ENCODE measurements at places on chromosomes 1 and 21. TPM values are rescaled to one million over a fixed set of nuclear protein-coding genes. Genes with fewer than 3 reads are reported as not detected.

Gene KCNK1
- 0.91 TPM for total RNA-seq

- no peaks in the 10 kb centered on the region for H3K4me1 ChIP-seq
- no peak overlapping the region for H3K27ac ChIP-seq
- H3K4me3 ChIP-seq, result no peak overlapping the region
These were observed 20.1 kb upstream of the COL16A1 start for GRCh38 chr1:31723828-31724359.

DNA sequence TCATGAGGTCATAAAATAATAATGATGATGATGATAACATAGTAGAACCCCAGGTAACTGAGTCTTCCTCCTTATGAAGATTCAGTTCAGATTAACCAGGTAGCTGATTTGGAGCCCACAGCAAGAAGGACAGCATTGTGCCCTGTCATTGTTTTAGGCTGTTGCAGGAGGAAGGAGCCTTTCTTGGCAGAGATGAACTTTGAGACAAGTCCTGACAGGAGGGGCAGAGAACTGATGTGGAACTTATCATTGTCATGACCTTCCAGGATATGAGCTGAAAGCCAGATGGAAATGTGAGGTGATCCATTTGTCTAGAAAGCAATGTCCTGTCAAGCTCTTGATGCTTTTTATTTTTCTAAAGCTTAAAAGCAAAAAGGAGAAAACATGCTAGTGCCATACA is 132.6 kb upstream of the COA6 start:
- H3K36me3 ChIP-seq, result no peaks in the 10 kb centered on the region
- no peak for DNase-seq
- H3K27ac ChIP-seq, result no peak overlapping the region
- H3K4me3 ChIP-seq, result no peak overlapping the region
- peaks cover 15% of the 10 kb centered on the region for H3K27me3 ChIP-seq

Gene RHOU
- 1.2 TPM for total RNA-seq

Gene ZBTB40
- 12.7 TPM for total RNA-seq

Gene S100A14
- 0.34 TPM for total RNA-seq

DNA sequence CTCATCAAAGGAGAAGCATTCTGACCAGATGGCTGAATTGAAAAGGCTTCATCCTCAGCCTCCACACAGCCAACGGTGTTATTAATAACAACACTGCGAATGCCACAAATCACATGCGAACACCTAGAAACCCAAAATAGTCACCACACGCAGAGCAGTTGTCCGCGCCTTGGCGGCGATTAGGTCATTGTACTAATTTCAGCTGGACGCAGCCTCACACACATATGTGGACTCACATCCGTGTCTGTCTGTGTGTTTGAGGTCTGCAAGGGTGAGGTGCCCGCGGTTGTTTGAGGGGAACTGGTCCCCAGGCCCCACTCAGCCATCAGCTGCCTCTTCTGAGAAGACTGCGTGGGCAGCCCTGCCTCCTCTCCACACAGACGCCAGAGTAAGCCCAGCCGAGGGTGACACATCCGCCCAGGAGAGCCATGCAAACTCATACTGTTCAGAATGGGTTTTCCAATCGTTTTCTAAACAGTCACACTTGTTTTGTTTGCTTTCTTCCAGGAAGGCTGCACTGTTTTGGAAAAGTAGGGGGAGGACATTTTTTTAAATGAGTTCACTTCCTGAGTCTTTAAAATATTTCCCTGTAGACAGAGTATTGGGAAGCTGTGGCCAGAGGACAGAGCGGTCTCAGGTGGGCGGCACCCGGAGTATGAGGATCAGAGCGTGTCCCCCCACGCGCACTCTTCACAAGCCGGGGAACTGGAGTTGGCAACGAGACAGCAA is 53.4 kb downstream of the TOMM20 start:
- H3K27me3 ChIP-seq, result no peaks in the 10 kb centered on the region
- peaks cover 28% of the 10 kb centered on the region for H3K4me1 ChIP-seq
- peak; percentile 86 for DNase-seq
- H3K27ac ChIP-seq, result peak overlapping the region; percentile 98

- no peak overlapping the region for H3K4me3 ChIP-seq
- H3K4me1 ChIP-seq, result peaks cover 6% of the 10 kb centered on the region
- H3K27me3 ChIP-seq, result peaks cover 6% of the 10 kb centered on the region
These were observed 148.5 kb downstream of the GDAP2 start for GRCh38 chr1:117780687-117781475.

- H3K4me1 ChIP-seq, result peaks cover 6% of the 10 kb centered on the region
- peaks cover 58% of the 10 kb centered on the region for H3K27me3 ChIP-seq
- H3K27ac ChIP-seq, result no peak within 1 kb of the TSS
- DNase-seq, result peak; percentile 30
These were observed at the start of gene TRIM67 for GRCh38 chr1:231161667-231162296. Gene TRIM67 (plus strand): TSS chr1:231162058. CDS start chr1:231162970, 912 bp downstream.

- H3K4me1 ChIP-seq, result peaks cover 51% of the 10 kb centered on the region
- DNase-seq, result no peak
- no peaks in the 10 kb centered on the region for H3K36me3 ChIP-seq
- no peak overlapping the region for H3K4me3 ChIP-seq
- H3K27me3 ChIP-seq, result no peaks in the 10 kb centered on the region
- H3K27ac ChIP-seq, result peak overlapping the region; percentile 39
These were observed 1.7 kb upstream of the LAMB3 start for GRCh38 chr1:209653915-209654351.

DNA sequence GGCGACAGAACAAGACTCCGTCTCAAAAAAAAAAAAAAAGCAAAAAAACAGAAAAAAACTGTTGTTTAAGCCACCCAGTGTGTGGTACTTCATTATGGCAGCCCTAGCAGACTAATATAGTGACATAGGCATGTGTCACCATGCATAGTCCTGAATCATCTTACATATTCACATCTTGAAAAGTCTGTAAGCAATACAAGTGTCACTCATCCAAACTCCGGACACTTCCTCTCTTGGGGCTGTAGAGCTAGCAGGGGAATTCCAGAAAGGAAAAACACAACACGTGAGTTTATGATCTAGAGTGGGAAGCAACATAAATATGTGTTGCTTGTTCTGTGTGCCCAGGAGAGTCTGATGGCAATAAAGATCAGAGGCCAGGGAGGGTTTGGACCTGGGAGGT is 81.6 kb upstream of the KCNE2 start:
- H3K36me3 ChIP-seq, result no peaks in the 10 kb centered on the region
- H3K4me1 ChIP-seq, result peaks cover 4% of the 10 kb centered on the region
- no peaks in the 10 kb centered on the region for H3K27me3 ChIP-seq
- no peak overlapping the region for H3K4me3 ChIP-seq
- H3K27ac ChIP-seq, result peak overlapping the region; percentile 34

GRCh38 chr1:151145304-151146071 is 943 bp downstream of the SEMA6C start:
- no peaks in the 10 kb centered on the region for H3K27me3 ChIP-seq
- peak; percentile 55 for DNase-seq
- peak overlapping the region; percentile 79 for H3K4me3 ChIP-seq
- peaks cover 10% of the 10 kb centered on the region for H3K4me1 ChIP-seq
- no peaks in the 10 kb centered on the region for H3K36me3 ChIP-seq
- no peak overlapping the region for H3K27ac ChIP-seq

DNA sequence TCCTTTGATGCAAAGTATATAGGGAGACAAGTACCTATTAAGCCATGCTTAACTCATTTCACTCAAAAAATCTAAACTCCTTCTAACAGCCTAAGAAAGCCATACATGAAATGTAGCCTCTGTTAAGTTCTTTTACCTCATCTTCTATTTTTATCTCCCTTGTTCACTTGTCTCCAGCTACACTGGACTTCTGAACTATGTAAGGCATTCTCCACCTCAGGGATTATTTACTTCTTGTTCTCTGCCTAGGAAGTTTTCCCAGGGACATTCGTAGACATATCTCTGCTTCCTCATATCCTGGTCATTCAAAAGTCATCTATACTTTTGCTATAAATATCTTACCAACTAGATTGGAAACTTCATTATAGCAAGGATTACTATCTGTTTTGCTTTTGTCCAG is 96.9 kb downstream of the COP1 start:
- no peak overlapping the region for H3K4me3 ChIP-seq
- H3K27ac ChIP-seq, result no peak overlapping the region
- no peaks in the 10 kb centered on the region for H3K27me3 ChIP-seq
- H3K36me3 ChIP-seq, result peaks cover 70% of the 10 kb centered on the region

Gene OLIG2
- total RNA-seq, result not detected

- H3K27ac ChIP-seq, result no peak overlapping the region
- H3K36me3 ChIP-seq, result no peaks in the 10 kb centered on the region
- no peaks in the 10 kb centered on the region for H3K4me1 ChIP-seq
- no peak for DNase-seq
These were observed 33.4 kb downstream of the GLIS1 start for GRCh38 chr1:53705446-53706096.

- no peaks in the 10 kb centered on the region for H3K4me1 ChIP-seq
- no peak for DNase-seq
- H3K4me3 ChIP-seq, result no peak overlapping the region
- no peaks in the 10 kb centered on the region for H3K27me3 ChIP-seq
- H3K27ac ChIP-seq, result no peak overlapping the region
These were observed 6.7 kb downstream of the IL20 start for GRCh38 chr1:206872139-206872538.

Gene CFHR1
- total RNA-seq, result not detected

- H3K4me1 ChIP-seq, result no peaks in the 10 kb centered on the region
- no peak overlapping the region for H3K27ac ChIP-seq
- H3K4me3 ChIP-seq, result no peak overlapping the region
- peaks cover 5% of the 10 kb centered on the region for H3K36me3 ChIP-seq
These were observed 29.6 kb downstream of the NBPF3 start for GRCh38 chr1:21469581-21469980.

Gene CYP4Z1
- not detected for total RNA-seq

- no peak overlapping the region for H3K4me3 ChIP-seq
- no peaks in the 10 kb centered on the region for H3K36me3 ChIP-seq
- no peak overlapping the region for H3K27ac ChIP-seq
- peaks cover 11% of the 10 kb centered on the region for H3K4me1 ChIP-seq
These were observed 9.2 kb upstream of the TACSTD2 start for GRCh38 chr1:58586271-58586670.

Gene LRRC38
- total RNA-seq, result not detected

GRCh38 chr1:50531027-50531426 is 107.8 kb upstream of the DMRTA2 start:
- peaks cover 29% of the 10 kb centered on the region for H3K36me3 ChIP-seq
- H3K4me3 ChIP-seq, result no peak overlapping the region
- DNase-seq, result no peak

- H3K27me3 ChIP-seq, result no peaks in the 10 kb centered on the region
- no peak overlapping the region for H3K27ac ChIP-seq
- H3K36me3 ChIP-seq, result peaks cover 2% of the 10 kb centered on the region
- no peak overlapping the region for H3K4me3 ChIP-seq
These were observed 8.4 kb downstream of the RPS6KA1 start for GRCh38 chr1:26537951-26538352.

DNA sequence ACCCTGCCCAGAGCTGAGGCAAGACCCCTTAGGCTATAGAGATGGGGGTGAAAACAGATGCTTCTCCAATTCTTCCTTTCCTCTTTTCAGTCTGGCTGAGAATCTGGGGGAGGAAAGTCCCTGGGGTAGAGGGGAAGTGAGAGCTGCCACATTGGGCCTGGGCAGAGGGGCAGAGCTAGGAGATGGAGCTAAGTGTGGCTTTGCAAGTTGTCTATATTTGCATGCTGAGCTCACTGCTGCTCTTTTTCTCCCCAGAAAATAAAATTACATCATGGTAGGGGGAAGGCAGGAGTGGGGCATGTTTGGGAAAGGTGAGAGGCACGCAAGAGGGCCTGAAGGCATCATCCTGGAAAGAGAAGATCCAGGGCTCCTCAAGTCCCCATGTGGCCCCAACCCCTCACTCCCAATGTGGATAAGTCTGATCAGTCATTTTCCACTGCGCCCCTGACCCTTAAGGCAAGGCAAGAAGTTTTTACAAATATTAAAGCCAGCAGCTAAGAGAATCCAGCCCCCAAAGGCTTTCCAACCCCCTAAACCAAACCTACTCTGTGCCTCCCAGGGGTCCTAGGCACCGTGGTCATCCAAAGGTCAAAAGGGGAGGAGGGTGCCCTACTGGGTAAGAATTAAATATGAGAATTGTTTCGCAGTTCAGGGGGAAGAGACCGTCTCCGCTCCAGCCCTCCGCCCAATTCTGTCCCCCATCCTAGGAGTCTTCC is 500 bp upstream of the PEA15 start:
- peak overlapping the region; percentile 75 for H3K27ac ChIP-seq
- peaks cover 40% of the 10 kb centered on the region for H3K4me1 ChIP-seq
- peak overlapping the region; percentile 81 for H3K4me3 ChIP-seq
- peaks cover 16% of the 10 kb centered on the region for H3K36me3 ChIP-seq
- peak; percentile 27 for DNase-seq
- no peaks in the 10 kb centered on the region for H3K27me3 ChIP-seq

GRCh38 chr1:36124404-36125128 is 456 bp downstream of the COL8A2 start:
- peaks cover 20% of the 10 kb centered on the region for H3K4me1 ChIP-seq
- H3K27me3 ChIP-seq, result peaks cover 41% of the 10 kb centered on the region
- H3K36me3 ChIP-seq, result no peaks in the 10 kb centered on the region
- H3K27ac ChIP-seq, result no peak overlapping the region

DNA sequence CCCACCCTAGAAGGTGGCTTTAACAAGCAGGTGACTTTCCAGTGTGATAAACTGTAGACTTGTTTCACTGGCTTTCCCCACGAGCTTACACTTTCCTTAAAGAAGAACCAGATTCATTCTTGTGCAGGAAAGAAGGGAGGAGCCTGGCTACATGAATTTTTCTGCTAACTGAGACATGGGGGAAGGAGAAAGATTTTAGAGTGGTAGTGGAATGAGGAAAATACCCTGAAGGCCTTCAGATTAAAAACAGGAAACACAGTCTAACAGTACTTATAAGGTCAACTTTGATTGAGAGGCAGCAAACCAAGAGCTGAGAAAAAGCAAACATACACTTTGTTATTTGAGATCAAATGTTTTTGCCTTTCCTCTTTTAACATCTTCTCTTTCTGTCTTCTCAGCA is 640.9 kb upstream of the PLXNA2 start:
- H3K4me1 ChIP-seq, result no peaks in the 10 kb centered on the region
- H3K27ac ChIP-seq, result no peak overlapping the region
- peaks cover 2% of the 10 kb centered on the region for H3K27me3 ChIP-seq
- no peak for DNase-seq
- H3K36me3 ChIP-seq, result no peaks in the 10 kb centered on the region

DNA sequence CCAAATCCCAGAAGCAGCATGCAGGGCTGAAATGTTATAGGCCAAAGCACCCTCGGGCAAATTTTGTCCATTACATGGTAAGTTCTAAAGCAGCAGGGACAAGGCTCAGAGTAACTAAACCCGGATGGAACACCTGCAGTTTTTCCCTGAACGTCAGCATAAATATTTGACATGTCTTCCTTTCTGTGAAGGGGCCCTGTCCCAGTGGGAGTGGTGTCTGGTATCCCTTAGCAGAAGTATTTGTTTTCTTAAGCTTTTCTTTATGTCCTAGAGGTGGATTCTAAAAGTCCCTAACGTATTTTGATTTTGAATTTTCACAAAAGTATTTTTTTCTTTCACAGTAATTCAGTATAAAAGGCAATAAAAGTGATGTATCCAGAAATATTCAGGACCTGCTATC is 223.9 kb downstream of the ST6GALNAC3 start:
- H3K27me3 ChIP-seq, result no peaks in the 10 kb centered on the region
- no peak for DNase-seq
- no peak overlapping the region for H3K4me3 ChIP-seq
- no peaks in the 10 kb centered on the region for H3K36me3 ChIP-seq
- no peak overlapping the region for H3K27ac ChIP-seq

Gene HES3
- not detected for total RNA-seq

Gene GUCA2A
- not detected for total RNA-seq
